Activated naive CD8-positive, alpha-beta T cell treated with anti-CD3 and anti-CD28 coated beads for 36 hours (primary cell): ENCODE measurements at places on chromosomes 12 and 14. TPM values are rescaled to one million over a fixed set of nuclear protein-coding genes. Genes with fewer than 3 reads are reported as not detected.

The PKP2 gene
- total RNA-seq = 0.60 TPM

The RTL1 gene
- total RNA-seq = not detected

The NRXN3 gene
- not detected for total RNA-seq

The TMEM253 gene
- total RNA-seq = not detected

The TAS2R9 gene
- not detected for total RNA-seq

The NUP37 gene
- total RNA-seq = 117 TPM

- no peak overlapping the region for H3K27ac ChIP-seq
- no peaks in the 10 kb centered on the region for H3K4me1 ChIP-seq
- H3K4me3 ChIP-seq = no peak overlapping the region
- no peaks in the 10 kb centered on the region for H3K27me3 ChIP-seq
- no peak for DNase-seq
- no peaks in the 10 kb centered on the region for H3K36me3 ChIP-seq
These were observed 209.6 kb upstream of the RTL1 start for GRCh38 chr14:101113108-101113612.

DNA sequence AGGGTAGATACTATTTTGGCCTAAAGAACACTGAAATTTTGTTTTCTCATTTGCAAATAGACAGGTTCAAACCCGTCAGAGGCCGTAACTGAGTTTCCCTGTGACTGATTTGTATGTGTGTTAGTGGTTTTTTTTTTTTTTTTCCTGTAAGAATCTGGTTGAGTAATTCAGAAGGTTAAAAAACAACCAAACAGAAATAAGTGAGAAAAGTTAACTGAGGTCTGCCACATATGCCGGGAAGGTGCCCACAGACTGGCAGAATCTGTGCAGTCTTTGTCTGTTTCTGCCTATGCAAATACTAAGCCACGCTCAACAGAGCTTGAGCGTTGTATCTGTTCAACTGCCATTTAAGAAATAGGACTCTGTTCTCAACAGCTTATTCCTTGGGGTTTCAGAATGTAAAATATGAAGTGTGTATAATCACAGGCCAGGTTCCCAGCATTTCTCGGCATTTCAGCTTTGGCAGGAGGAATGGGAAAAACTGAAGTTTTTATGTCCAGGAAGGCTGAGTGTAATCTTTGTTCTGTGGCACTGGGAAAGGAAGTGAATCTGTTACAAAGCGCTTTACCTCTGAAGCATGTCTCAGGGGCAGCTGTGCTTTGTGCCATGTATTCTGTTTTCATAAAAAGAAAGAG is 181.9 kb downstream of the PRKCH start:
- H3K27me3 ChIP-seq = no peaks in the 10 kb centered on the region
- peaks cover 92% of the 10 kb centered on the region for H3K4me1 ChIP-seq
- peaks cover 79% of the 10 kb centered on the region for H3K36me3 ChIP-seq
- peak overlapping the region; percentile 98 for H3K27ac ChIP-seq

DNA sequence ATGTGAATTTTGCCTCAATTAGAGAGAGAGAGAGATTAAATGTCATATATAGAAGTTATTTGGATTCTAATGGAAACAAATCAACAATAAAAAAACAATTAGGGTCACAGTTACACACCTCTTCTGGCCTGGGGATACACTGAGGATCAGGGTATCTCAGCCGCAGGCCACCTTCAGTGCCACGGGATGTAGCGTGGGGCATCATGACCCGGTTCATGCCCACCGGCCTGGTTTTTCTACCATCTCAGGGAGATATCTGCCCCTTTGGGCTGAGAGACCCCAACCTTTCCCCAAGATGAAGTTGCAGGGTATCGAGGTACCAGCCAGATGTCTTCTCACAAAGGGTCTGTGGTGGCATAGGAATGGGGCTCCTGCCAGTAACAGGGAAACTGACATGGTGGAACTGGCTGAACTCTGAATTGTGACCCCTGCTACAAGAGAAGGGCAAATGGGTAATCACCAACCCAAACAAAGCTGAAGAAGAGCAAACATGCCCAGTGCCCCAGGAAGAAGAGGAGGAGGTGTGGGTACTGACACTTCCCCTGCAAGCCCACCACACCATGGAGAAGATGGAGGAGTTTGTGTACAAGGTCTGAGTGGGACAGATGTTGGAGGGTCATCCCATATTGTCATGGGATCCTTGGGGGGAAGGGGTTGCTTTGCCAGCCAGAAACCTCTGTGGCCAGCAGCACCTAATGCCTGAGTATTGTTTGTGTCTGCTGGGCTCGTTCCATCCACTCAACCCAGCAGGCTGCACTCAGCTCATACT is 19.5 kb downstream of the SERPINA3 start:
- no peak overlapping the region for H3K27ac ChIP-seq
- no peak overlapping the region for H3K4me3 ChIP-seq
- no peaks in the 10 kb centered on the region for H3K36me3 ChIP-seq

GRCh38 chr12:92065018-92065499 is 80.6 kb downstream of the BTG1 start:
- peaks cover 20% of the 10 kb centered on the region for H3K36me3 ChIP-seq
- peak overlapping the region; percentile 62 for H3K27ac ChIP-seq

DNA sequence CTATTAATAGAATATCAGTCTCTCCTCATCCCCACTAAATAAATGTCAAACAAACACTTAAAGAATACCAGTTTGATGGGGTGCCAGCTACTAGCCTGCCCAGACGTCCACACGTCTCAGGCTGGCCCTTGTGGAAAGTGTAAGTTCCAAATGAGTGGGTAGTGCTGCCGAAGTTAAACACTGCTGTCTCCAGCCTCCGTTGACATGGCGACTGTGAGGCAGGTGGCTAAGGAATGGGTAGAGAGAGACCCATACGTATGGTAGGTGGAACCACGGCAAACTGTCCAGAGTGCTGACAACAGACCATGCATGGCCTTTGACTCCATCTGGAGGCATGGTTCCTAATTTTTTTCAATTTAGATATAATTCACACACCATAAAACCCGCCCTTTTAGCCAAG is 37.9 kb downstream of the PITPNM2 start:
- no peaks in the 10 kb centered on the region for H3K27me3 ChIP-seq
- no peak overlapping the region for H3K27ac ChIP-seq
- H3K4me3 ChIP-seq = no peak overlapping the region
- peaks cover 13% of the 10 kb centered on the region for H3K36me3 ChIP-seq

DNA sequence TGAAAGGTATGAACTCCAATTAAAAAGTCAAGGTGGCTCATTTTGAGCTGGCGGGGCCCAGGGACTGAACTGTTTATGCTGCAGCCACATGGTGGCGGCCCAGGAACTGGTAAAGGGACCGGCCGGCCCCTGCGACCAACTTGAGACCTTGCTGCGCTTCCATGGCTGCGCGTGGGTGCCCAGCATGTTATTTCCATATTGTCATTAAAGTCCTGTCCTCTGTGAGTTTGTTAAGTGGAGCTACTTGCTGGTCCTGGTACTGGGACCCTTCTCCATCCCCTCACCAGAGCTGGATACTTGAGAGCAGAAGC is 62.3 kb downstream of the BEGAIN start:
- H3K4me1 ChIP-seq = no peaks in the 10 kb centered on the region
- no peaks in the 10 kb centered on the region for H3K36me3 ChIP-seq
- no peak for DNase-seq

DNA sequence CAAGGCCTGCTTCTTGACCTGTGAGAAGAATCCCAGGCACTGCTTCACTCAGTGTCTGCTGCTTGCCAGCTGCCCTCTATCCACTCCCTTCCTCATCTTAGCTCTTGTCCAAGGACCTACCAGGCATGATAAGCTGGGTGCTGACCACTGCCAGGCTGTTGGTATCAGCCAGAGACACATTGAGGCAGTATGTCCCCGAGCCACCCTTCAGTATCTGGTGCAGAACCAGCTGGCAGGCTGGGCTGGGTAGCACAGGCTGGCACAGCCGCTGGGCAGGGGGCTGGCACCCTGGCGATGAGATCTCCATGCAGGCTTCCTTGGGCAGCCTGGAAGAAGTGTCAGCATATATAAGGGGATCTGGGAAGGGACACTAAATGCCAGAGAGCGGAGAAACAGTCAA is 10.5 kb downstream of the PMEL start:
- H3K4me1 ChIP-seq = peaks cover 18% of the 10 kb centered on the region
- peaks cover 15% of the 10 kb centered on the region for H3K36me3 ChIP-seq
- no peaks in the 10 kb centered on the region for H3K27me3 ChIP-seq
- no peak for DNase-seq
- H3K27ac ChIP-seq = no peak overlapping the region
- no peak overlapping the region for H3K4me3 ChIP-seq

DNA sequence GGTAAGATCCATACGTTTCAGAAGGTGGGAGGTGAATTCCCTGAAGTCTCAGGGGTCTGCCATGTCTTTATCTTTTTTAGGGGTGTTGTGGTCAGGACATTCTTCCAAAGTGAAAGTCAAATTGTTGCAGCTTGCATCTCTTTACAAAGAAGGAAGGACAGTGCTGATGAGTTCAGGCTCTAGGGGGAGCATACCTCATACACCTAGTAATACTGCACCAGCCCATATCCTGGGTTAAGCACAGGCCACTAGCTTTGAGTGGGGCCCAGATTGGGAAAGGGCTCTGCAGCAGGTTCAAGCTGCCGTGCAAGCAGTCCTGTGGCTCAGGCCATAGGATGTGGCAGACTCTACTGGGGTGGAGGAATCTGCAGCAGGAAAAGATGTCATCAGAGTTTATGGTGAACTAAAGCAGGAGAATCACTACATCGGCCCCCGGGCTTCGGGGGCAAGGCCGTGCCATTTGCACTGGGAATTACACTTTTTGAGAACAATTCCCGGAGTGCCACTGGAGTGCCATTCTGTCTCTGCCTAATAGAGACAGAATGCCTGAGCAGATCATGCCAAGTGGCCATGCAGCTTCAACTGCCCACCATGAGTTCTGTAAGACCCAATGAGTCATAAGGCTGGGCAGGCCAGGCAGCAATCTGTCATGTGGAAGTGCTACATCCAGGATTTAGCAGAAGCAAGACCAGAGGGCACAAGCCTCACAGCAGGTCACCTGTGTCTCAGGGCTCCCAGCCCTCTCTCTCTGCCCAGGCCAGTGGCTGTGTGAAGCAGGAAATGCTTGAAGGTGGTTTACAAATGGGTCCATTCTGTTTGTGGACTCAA is 32.3 kb downstream of the DIO3 start:
- H3K27ac ChIP-seq = no peak overlapping the region
- H3K4me3 ChIP-seq = no peak overlapping the region
- DNase-seq = no peak
- H3K36me3 ChIP-seq = peaks cover 14% of the 10 kb centered on the region
- H3K27me3 ChIP-seq = no peaks in the 10 kb centered on the region
- peaks cover 17% of the 10 kb centered on the region for H3K4me1 ChIP-seq
